ENCODE measurements at places on chromosomes 11 and 22.

DNA sequence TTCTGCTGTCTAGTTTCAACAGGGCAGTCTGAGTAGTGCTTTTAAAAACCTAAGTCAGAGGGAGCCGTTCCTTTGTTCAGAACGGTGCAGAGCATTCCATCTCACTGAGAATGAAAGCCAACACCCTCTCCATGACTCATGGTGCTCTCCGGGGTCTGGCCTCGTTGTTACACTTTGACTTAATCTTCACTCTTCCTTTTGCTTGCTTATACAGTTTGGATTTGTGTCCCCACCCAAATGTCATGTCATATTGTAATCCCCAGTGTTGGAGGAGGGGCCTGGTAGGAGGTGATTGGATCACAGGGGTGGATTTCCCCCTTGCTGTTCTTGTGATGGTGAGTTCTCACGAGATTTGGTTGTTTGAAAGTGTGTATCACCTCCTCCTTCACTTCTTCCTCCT is 292.2 kb downstream of the ST3GAL4 start:
- DNase-seq: no peak

GRCh38 chr22:38214302-38215056 is 12.7 kb downstream of the MAFF start:
- peak; percentile 67 for DNase-seq

- no peak for DNase-seq
Observed at GRCh38 chr22:43789452-43789851, 22.7 kb downstream of the EFCAB6 start.

GRCh38 chr11:94194712-94195111 is 66.1 kb downstream of the PANX1 start:
- no peak for DNase-seq
